ENCODE measurements at places on chromosomes 3 and 15.

- DNase-seq: peak; percentile 33
Measured at GRCh38 chr3:32816439-32817256, 1.1 kb upstream of the TRIM71 start.

DNA sequence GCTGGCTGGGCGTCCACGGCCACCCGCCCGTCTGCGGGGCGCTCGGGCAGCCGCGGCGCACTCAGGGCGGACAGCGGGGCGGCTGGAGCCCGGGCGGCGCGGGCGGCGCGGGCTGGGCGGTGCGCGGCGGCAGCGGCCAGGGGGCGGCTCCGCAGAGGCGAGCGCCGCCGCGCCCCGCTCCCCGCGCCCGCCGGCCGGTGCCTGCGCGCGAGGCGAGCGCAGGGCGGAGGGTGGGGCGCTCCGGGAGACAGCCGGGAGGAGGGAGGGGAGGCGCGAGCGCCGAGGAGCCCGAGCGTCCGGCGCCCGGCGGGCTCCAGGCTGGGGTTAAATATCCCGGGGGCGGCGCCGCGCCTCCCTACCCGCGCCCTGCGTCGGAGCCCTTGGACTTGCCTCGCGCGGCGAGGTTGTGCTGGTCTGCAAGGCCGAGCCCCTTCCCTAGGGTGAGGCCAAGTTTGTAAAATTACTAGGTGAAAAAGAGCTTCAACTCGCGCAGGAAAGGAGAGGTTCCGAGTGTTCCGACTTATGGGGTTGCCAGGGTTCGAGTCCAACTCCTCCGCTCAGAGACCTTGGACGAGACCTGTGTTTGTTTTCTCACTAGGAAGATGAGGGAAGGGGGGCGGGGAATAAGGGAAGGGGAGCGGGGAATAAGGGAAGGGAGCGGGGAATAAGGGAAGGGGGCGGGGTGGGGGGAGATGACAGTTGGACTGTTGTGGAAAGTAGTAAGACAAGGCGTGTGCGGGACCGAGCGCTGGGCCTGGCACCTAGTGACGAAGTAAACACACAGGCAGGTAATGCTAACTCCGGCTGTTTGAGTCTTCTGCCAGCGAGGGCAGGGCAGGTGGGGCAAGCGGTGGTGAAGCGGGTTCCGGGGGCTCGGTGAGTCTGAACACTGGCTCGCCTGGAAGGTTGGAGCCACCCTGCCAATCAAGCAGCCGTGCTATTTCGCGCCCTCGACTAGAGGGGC is at the start of gene TNFAIP8L3:
TNFAIP8L3 (minus strand) TSS at position 301 of the 964 bp plus-strand sequence. CDS start 311 bp downstream, outside the sequence.
- DNase-seq: no peak

GRCh38 chr15:63893866-63894661 is 60.3 kb upstream of the HERC1 start:
- DNase-seq: no peak

GRCh38 chr15:68292967-68293366 is 15.4 kb downstream of the FEM1B start:
- DNase-seq: no peak

DNA sequence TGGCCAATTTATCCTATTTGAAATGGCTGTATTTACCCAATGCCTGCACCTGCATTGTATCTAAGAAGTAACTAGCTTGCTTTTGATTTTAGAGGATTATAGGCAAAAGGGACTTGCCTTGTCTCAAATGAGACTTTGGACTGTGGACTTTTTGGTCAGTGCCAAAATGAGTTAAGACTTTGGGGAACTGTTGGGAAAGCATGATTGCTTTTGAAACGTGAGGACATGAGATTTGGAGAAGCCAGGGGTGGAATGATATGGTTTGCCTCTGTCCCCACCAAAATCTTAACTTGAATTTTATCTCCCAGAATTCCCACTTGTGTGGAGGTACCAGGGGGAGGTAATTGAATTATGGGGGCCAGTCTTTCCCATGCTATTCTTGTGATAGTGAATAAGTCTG is 1505.4 kb downstream of the SI start:
- DNase-seq: no peak

DNA sequence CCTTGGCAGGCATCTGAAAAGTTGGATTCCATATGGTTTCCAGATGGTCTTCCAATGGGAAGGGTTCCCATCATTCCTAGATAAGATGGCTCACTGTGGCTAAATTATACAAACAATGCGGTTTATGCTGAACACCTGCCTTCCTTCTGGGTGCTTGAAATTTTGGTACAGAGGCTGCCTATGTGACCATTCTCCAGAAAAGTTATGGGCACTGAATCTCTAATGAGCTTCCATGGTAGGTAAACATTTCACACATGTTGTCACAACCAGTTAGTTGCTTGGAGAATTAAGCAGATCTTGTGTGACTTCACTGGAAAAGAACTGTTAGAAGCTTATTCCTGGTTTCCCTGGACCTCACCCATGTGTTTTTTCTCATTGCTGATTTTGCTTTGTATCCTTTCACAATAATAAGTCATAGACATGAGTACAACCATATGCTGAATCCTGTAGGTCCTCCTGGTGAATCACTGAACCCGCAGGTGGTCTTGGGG is 30.1 kb downstream of the PLOD2 start:
- no peak for DNase-seq

GRCh38 chr3:158863247-158863646 is 61.4 kb downstream of the MFSD1 start:
- no peak for DNase-seq

- DNase-seq: no peak
Measured at GRCh38 chr3:33467786-33468185, 27.6 kb upstream of the UBP1 start.

DNA sequence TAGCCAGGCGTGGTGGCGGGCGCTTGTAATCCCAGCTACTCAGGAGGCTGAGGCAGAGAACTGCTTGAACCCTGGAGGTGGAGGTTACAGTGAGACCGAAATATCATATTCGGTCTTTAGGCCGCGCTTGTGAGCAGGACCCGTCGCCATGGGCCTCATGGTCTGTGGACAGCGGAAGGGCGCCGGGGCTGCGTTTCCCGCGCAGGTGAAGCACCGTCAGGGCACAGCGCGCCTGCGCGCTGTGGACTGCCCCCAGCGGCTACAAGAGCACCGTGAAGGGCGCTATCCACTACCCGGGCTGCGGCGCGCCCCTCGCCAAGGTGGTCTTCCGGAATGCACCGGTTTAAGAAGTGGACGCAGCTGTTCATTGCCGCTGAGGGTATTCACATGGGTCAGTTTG is 482.0 kb upstream of the NAALADL2 start:
- DNase-seq: no peak

GRCh38 chr3:14323401-14324223 is 78.8 kb upstream of the SLC6A6 start:
- DNase-seq: no peak

DNA sequence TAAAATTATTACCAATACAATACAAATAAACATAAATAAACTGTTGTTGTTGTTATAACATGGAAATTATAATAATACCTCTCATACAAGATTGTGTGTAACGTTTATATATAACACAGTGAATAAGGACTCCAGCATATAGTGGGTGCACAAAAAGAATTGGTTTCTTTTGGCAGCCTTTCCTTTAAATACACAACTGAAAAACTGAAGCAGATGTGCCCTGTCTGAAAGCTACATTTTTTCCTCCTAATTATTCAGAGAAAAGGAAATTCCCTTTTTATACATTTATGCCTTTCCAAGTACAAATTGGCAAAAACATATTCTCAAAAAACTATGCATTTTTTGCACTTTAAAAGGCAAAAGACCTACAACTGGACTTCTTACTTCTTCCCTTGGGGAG is 928.9 kb upstream of the NR2F2 start:
- no peak for DNase-seq

GRCh38 chr3:38297947-38298711 is 16.0 kb downstream of the SLC22A14 start:
- DNase-seq: no peak

DNA sequence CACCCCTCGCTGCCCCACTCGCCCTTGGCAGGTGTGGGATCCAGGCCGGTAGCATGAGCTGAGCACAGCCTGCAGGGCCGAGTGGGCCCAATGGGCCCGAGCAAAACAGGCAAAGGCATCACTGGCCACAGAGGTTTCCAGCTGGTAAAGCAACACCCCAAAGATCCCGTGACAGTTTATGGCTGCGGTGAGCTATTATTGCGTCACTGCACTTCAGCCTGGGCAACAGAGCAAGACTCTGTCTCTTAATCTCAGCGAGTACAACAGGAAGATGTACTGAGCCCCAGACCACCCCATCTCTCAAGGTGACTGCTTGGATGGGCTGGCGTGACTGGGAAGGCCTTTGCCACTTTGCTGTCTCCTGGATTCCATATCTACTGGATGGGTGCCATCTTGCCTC is 4.3 kb downstream of the JMJD7 start:
- no peak for DNase-seq

DNA sequence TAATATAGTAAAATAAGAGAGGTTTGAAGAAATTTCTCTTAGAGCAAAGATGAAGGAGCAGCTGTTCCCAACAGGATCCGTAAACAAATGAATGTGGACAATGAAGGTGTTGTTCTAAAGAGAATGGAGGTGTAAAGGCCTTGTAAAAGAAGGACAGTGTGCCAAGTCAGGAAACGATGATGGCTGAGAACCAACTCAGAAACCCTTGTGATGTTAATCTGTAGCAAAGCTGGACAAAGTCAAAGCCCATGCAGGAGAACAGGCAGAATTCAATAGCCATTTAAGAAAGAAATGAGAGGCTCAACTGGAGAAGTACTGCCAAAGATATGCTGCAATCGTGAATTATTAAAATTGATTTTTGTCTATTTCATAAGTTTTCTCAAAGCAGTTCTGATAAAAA is 192.2 kb downstream of the MBNL1 start:
- no peak for DNase-seq

DNA sequence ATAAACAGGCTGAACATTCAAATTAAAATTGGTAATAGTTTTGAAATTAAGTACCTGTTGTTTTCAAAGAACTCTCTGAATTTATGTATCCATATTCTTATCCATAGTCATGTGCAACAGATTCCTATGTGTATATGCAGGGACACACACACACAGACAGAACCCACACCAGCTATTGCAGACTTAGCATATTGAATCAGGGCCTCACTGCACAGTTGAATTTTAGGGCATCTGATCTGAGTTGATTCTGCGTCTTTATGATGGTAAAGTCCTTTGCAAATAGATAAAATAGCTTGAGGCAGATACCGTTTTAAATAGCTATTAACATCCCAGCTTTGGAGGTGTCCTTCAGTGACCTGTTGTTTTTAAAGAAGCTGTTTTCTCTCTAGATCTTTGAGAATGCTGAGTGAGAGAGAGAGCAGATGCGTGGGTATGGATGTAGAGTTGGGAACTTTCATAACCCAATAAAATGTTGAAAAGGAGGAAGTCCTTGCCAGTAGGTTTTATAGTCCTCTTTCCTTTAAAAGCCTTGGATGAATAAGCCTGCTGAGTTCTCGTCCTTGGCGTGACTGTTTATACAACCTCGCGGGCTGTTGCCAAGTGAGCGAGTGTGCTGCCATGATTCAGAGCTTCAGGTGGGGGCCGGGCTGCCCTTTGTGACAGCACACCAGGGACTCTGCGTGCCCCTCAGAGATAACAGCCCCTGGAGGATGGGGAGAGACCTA is 18.3 kb downstream of the MYZAP start:
- no peak for DNase-seq

GRCh38 chr3:197961582-197961945 is 1.5 kb downstream of the LMLN start:
- no peak for DNase-seq

DNA sequence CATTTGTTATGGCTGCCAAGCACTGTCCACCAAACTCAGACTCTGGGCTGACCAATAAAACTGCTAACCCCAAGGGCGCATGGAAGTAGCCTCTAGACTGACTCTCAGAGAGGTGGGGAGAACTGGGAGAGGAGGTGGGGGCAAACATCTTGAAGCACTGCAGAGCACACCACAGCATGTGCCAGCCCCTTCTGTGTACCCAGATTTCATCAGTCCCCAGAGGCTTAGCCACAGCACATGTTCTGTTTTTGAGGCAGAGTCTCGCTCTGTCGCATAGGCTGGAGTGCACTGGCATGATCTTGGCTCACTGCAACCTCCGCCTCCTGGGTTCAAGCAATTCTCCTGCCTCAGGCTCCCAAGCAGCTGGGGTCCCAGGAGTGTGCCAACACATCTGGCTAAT is 119.5 kb upstream of the SPATA12 start:
- DNase-seq: no peak

DNA sequence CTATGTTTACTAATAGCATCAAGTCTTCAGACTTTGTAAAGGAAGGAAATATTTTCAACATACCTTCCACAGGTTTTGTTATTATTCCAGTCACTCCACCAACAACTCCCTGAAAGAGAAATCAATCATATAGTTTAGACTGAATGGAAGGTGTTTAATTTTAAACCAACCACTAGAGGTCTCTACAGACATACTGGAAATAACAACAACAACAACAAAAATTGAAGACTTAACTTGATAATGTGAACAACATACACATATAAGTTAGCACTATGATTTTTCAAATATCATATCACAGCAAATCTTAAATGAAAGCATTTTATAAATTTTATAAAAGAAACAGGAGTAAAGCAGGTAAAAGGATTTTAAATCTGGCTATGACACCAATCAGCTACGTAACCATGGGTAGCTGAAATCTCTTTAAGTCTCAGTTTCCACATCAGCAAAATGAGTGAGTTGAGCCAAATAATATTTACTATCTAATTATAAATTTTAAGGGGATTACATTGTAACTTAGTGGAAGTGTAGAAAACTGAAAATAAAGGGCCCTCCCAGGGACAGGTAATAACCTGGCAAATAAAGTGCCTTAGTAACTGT is 188.2 kb downstream of the VPS13C start:
- no peak for DNase-seq

- no peak for DNase-seq
Measured at GRCh38 chr3:13543253-13543652, 5.7 kb upstream of the FBLN2 start.
